ENCODE measurements at places on chromosomes 13 and 19. TPM values are rescaled to one million over a fixed set of nuclear protein-coding genes. Genes with fewer than 3 reads are reported as not detected.

LILRB3 gene
- polyA plus RNA-seq, result not detected

PLIN4 gene
- polyA plus RNA-seq, result 0.08 TPM

SNRPA gene
- polyA plus RNA-seq, result 44.1 TPM

LYPD5 gene
- polyA plus RNA-seq, result 0.28 TPM

ZNF329 gene
- polyA plus RNA-seq, result 8.2 TPM

ZNF470 gene
- 3.5 TPM for polyA plus RNA-seq

ZNF560 gene
- polyA plus RNA-seq, result not detected

PTGER1 gene
- not detected for polyA plus RNA-seq

TMEM190 gene
- not detected for polyA plus RNA-seq

SELENOV gene
- polyA plus RNA-seq, result not detected

NANOS2 gene
- polyA plus RNA-seq, result not detected

KLK2 gene
- polyA plus RNA-seq, result not detected

GSK3A gene
- 19.6 TPM for polyA plus RNA-seq

ACER1 gene
- polyA plus RNA-seq, result 3.9 TPM

RNF6 gene
- 29.1 TPM for polyA plus RNA-seq

ZNF541 gene
- not detected for polyA plus RNA-seq

SIGLEC8 gene
- not detected for polyA plus RNA-seq

PTGIR gene
- polyA plus RNA-seq, result 13.2 TPM

SCN1B gene
- not detected for polyA plus RNA-seq

ZNF841 gene
- 3.7 TPM for polyA plus RNA-seq

FLT3LG gene
- 148 TPM for polyA plus RNA-seq

CYP2B6 gene
- polyA plus RNA-seq, result not detected

KCTD4 gene
- polyA plus RNA-seq, result not detected

UTP14C gene
- 3.5 TPM for polyA plus RNA-seq

AMER2 gene
- polyA plus RNA-seq, result not detected

FFAR3 gene
- not detected for polyA plus RNA-seq

ZNF534 gene
- 0.24 TPM for polyA plus RNA-seq

SLC1A6 gene
- polyA plus RNA-seq, result not detected

CDX2 gene
- polyA plus RNA-seq, result not detected

GNA15 gene
- 0.09 TPM for polyA plus RNA-seq

SERPINE3 gene
- not detected for polyA plus RNA-seq

SIGLEC9 gene
- 0.46 TPM for polyA plus RNA-seq

BRCA2 gene
- polyA plus RNA-seq, result 1.1 TPM

IGFL3 gene
- not detected for polyA plus RNA-seq

B3GLCT gene
- 5.3 TPM for polyA plus RNA-seq

DCAF15 gene
- 8.8 TPM for polyA plus RNA-seq

CD22 gene
- polyA plus RNA-seq, result 1.1 TPM

PSG11 gene
- polyA plus RNA-seq, result not detected

FCGBP gene
- 0.57 TPM for polyA plus RNA-seq

C1QTNF9 gene
- polyA plus RNA-seq, result not detected

ICAM4 gene
- polyA plus RNA-seq, result 0.52 TPM

LENG8 gene
- polyA plus RNA-seq, result 6.2 TPM

MAST1 gene
- 0.70 TPM for polyA plus RNA-seq

C13orf46 gene
- 1.3 TPM for polyA plus RNA-seq

SIAH3 gene
- polyA plus RNA-seq, result 0.13 TPM

C19orf67 gene
- not detected for polyA plus RNA-seq

PSG3 gene
- not detected for polyA plus RNA-seq

TEX29 gene
- polyA plus RNA-seq, result not detected

KIR2DL1 gene
- not detected for polyA plus RNA-seq

ZNF578 gene
- polyA plus RNA-seq, result 4.4 TPM

All from naive thymus-derived CD4-positive, alpha-beta T cell (primary cell).